Urinary bladder (tissue), 4 donors: ENCODE measurements at places on chromosomes 6 and 20.

DNA sequence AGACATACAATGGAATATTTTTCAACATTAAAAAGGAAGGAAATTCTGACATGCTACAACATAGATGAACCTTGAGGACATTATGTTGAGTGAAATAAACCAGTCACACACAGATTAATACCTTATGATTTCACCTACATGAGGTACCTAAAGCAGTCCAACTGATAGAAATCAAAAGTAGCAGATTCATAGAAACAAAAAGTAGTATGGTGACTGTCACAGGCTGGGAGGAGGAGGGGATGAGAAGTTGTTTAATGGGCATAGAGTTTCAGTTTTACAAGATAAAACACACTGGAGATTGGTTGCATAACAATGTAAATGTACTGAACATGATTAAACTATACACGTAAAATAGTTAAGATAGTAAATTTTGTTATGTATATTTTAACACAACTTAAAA lies 48.5 kb upstream of the OLIG3 start:
- DNase-seq = no peak

DNA sequence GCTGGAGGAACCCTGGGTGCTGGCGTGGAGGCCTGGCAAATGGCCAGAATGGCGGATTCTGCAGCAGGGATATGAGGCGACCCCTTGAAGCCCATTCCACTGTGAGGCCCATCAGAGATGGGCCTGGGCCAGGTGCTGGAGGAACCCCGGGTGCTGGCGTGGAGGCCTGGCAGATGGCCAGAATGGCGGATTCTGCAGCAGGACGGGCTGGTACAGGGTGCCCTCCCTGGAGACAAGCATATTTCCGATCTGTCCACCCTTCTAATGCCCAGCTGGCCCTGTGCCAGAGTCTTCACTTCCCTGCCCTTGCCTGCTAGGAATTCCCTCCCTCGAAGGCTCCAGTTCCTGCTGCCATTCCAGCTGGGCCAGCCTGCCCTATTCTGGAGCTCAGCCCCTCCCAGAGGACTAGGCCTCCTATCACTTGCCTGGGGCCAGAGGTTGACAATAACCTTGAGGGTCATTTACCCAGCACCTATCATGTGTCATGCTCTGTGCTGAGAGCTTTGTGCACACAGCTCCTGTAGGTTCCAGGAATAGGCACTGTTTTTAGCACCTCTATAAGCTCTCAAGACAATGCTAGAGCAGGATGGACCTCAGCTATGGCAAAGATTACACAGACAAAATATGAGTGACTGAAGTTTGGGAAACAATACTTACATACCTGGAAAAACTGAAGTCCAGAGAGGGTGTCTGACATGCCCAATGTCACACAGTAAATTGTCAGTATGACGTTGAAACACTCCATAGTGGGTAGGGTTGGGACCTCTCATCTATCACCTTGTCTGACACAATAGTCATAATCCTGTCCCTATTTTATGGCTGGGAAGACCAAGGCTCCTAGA lies 21.4 kb downstream of the SUN5 start:
- no peak for DNase-seq

GRCh38 chr6:46302816-46303215 lies 132.0 kb upstream of the ENPP5 start:
- DNase-seq = no peak

DNA sequence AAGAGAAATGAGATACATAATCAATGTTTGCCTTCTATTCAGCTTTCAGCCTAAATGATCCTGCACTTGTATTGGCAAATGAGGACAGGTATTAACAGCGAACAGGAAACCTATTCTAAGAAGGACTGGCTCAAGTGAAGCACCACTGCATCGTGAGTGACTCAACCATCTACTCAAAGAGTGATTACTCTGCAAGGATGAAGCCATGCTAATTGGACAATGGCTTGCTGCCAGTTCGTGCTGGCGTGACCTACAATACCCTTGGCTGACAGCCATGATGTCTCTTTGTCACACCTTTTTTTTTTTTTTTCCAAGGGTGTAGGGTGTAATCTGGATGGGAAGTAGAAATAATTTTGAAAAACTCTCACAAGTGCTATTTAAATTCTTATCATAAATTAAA lies 104.9 kb downstream of the GJA10 start:
- DNase-seq = no peak
